ENCODE measurements at places on chromosomes 1 and 21. TPM values are rescaled to one million over a fixed set of nuclear protein-coding genes. Genes with fewer than 3 reads are reported as not detected.
A peak's percentile ranks its signal among the peaks of the same experiment; 100 is the strongest.

GRCh38 chr1:103561643-103562395, 9.6 kb upstream of the AMY2B start:
- DNase-seq, result no peak

LRRC39 gene
- 1.6 TPM for polyA plus RNA-seq

DNA sequence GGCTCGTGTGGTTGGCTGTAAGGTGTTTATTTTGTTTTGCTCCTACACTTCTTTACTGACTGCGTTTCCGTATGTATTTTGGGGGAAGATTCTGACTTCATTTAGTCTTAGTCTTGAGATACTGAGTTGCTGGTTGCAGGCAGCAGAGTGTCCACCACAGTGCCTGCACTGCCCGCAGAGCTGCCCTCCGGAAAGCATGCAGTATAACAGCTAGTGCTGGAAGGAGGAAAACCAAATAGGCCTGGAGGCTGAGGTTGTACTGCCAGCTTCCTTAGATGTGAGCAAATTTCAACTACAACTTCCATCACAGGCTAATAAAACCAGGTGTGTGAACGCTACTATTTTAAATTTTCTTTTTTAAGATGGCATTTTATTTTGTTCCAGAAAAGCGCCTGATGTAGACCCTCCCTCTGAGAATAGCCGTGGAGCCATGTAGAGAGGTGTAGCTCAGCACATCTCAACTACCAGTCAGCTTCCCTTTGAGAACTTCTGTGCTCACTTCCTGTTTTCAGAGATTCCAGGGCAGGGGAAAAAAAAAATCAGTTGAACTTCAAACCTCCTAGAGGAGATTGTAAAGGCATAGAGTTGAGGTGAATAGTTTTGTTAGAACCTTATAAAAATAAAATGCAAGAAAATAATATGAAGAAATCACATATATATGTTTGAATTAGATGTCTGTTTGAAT, 17.6 kb downstream of the LMO4 start:
- no peak for DNase-seq

ACKR1 gene
- polyA plus RNA-seq, result 0.02 TPM

DNA sequence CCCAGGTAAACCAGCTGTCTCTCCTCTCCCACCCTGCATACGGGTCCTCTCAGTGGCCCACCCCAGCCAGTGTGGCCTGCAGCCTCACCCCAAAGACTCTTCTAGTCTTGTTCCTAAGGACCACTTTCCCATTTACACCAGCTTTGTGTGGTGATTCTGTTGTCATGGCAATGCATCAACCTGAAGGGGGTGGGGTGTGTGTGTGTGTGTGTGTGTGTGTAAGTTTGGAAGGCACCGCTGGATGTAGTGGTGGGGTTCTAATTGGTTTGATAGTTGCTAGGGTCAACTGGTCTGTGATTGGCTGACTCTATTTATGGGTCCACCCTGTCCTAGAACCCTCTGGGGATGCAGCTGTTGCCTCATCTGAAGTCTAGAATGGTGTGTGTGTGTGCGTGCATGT, 4.7 kb upstream of the CDK18 start:
- DNase-seq, result no peak

DNA sequence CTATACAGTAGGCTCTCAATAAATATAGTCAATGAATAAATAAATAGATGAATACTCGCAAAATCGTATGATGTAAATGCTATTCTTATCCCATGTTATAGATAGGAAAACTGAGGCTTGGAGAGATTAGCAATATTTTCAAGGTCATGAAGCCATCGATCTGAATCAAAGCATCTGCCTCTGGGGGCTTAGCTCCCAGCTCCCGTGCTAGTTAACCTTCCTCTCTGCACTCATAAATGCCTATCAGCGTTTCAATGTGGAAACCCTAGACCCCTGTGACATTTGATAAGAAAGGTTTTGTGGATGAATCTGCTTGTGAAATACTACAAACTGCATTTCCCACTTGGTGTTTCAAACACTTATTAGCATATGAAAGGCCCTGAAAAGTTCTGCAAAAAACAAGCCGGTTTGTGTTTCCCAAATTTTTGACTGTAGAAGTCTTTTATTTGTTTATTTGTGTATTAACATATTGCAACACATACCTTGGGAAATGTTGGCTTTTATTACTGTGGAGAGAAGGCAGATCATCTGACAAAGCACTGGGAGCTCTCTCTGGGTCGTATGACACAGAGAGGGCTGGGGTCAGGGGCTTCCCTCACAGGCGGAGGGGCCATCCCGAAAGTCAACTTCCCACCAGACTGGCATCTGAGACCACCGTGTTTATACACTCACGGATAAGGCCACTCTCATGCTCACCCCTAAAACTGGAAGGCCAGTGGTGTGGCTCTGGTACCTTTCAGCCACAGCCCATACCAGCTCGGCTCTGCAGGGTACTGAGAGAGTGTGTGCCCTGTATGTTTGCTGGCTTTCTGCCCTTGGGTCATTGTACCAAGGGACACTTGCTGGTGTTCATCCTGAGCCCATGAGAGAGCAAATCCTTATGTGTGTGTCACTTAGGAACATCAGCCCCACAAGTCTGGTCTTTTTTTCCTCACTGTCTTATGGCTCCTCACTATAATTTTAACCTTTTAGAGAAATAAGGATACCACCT, 993 bp upstream of the PROK1 start:
- no peak for DNase-seq

TNFSF4 gene
- polyA plus RNA-seq, result 25.9 TPM

- DNase-seq, result no peak
Observed at GRCh38 chr21:34948157-34948556, 100.9 kb downstream of the RUNX1 start.

DNA sequence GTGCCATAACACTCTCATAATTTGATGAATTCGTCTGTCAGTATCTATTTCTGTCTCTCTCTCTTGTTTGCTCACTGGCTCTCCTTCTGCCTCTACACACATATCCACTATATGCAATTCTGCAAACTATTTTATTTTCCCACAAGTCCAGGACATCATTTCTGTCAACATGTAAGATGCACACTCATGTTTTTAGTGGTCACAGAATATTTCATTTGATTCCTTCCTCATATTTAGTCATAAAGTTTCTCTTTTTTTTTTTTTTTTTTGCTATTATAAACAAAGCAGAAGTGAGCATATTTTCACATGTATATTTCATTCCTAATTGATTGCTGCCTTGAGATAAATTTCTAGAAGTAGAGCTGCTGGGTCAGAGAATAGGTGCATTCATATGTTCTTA, 165.3 kb downstream of the PGBD5 start:
- no peak for DNase-seq

DNA sequence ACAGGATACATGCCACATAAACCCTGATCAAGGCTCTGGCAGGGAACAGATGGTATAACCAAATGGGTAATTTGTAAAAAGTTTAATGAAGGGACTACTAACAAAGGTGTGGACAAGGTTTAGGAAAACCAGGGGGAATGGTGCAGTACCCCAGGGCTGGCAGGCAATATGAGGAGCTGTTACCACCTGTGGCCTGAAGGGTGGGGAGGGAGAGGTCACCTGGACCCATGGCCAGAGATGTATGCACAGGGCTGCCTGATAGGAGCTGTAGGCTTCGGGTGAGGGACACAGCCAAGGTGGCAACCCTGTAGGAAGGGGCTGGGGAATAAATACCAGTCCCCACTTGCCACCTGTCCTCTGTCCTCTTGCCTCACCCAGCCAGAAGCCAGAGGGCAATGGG, 51.4 kb upstream of the ID3 start:
- DNase-seq, result no peak

AIM2 gene
- polyA plus RNA-seq, result 1.1 TPM

GRCh38 chr1:43991476-43992231, at the start of gene CCDC24:
TSS of gene CCDC24 (plus strand) at chr1:43991599. CDS start at chr1:43991879, 280 bp downstream.
- DNase-seq, result peak; percentile 91

GRCh38 chr1:218933513-218933912, 240.2 kb upstream of the LYPLAL1 start:
- no peak for DNase-seq

DNA sequence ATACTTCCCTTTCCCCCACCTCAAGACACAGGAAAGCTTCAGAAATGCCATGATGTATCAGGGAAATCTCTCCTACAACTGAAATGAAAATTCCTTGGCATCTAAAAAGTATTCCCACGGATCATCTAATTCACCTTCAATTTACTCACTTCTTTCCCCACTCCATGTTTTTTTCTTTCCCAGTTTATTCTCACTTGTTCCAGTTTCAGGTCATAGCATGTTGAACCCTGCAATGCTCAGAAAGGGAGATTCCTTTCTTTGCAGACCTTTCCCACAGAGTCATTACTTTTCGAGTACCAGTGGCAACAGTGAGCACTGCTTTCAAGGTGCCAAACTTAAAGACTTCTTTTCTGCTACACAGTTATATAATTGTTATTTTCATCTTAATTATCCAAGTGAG, 305.0 kb downstream of the VAV3 start:
- no peak for DNase-seq

- no peak for DNase-seq
Observed at GRCh38 chr1:175511496-175511895, 231.9 kb downstream of the TNR start.

GRCh38 chr1:178038372-178038771, 55.5 kb upstream of the RASAL2 start:
- DNase-seq, result no peak

DNA sequence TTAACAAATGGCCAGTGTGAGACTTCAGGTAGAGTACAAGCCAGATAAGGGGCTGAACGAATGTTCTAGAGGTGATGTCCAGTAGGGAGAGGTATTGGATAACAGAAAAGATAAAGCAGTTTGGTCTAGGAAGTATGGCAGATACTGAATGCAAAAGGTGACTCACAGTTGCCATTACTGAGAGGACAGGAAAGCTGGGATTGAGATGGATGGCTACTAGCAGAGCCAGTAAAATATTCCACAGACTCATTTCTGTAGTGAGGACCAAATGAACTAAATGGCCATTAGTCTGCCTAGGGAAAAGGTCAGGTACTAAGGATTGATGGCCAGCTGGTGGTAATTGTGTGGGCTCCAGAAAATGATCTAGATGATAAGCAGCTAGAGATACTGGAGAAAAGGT, 11.5 kb downstream of the MACO1 start:
- DNase-seq, result peak; percentile 21

DNA sequence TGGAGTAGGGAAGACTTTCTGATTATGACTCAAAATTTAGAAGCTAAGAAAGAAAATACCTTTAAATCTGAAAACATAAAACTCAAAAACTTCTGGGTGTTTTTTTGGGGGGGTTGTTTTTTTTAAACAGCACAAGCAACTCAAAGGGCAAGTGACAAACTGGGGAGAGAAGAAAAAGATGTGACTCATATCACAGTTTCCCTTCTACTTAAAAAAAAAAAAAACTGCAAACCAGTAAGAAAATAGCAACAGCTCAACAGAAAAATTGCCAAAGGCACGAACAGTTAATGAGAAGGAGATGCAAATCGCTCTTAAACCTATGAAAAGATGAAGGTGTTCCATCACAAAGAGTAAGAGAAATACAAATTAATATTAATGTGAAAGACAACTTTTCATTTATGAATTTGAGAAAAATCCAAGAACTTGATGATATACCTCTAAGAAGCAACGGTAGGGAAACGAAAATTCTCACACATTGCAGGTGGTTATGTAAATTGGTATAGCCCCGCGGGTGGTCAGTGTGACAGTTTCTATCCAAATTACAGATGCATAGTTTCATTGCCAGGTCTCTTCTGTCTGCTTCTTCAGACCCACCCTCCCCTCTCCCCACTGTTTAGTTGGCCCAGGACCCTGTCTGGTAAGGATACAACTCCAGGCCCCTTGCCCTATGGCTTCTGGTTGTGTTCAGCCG, 9.0 kb downstream of the IFNAR2 start:
- no peak for DNase-seq

- DNase-seq, result no peak
Observed at GRCh38 chr1:16992102-16992501, 11.7 kb upstream of the MFAP2 start.

DNA sequence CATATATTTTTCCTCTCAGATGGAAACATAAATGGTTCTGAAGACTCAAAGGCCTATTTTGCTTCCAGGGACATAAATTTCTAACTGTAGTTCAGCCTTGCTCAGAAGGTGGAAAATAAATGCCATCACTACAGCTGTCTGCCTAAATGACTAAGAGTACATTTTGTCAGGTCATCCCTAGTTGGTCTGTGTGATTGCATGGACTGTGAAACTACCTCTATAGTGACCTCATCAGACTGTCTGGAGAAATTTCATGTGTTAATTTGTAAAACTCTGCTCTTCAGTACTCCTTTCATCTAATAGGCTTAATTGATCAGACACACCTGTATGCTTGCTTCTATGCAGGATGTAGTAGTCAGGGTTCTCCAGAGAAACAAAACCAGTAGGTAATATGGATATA, 886.9 kb downstream of the AMY1C start:
- peak; percentile 19 for DNase-seq

DNA sequence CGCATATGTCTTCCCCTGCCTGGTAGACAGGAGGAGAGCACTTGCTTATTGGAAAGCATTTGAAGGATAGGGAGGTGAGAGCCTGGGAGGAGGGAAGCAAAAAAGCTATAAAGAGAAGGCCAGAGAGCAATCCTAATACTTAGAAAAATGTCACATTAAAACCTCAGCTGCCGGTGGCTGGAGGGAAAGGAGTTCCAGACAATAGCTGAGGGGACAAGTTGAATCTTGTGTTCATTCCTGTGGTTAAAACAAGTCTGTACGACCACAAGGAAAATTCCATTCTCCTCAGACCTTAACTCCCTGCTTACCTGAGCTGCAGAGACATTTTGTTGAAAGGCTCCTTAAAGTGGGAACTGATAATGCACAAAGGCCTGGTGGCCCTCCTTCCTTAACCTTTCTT, 218.8 kb upstream of the CAMK1G start:
- DNase-seq, result no peak

DNA sequence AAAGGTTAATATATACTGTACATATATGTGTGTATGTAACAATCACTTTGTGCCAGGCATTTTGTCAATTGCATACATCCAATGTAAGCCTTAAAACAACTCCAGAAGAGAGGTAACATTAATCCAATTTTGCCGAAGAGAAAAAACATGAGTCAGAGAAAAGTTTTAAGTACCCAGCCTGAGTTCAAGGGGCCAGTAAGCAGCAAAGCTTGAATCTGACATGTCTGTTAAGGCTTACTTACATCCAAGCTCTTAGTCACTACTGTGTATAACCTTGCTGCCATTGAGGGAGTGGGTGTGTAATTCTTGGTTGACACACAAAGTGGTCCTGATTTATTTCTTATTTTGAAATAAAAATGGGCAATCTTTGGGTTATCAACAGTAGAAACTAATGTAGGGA, 360.4 kb upstream of the LYPLAL1 start:
- DNase-seq, result no peak

TP73 gene
- polyA plus RNA-seq, result 0.64 TPM

DNA sequence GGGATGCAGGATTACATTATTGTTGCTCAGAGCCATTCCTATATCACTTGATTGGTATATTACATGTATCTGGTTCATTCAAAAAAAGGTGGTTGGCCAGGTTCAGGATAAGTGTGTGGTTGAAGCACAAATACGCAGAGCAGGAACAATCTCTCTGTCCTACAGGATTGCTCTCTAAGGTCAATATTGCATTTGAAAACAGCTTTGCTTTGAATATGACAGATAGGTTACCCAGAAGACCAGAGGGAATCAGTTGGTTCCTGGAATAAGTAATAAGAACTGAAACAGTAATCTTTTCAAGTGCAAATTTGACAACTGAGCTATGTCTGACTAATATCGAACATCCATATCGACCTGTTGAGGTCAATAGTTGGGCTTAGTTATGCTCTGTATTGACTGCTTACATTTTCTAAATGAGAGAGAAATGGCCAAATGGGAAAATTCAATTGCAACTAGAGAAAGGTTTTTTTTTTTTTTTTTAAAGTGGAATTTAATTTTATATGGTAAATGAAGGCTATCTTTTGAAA, 176.8 kb downstream of the ATP6V1G3 start:
- no peak for DNase-seq
